AG09309 (cell line): ENCODE measurements at places on chromosomes 3 and 15.
A peak's percentile ranks its signal among the peaks of the same experiment; 100 is the strongest.

- no peak for DNase-seq
Observed at GRCh38 chr3:161371441-161372320, at the start of gene SPTSSB. Gene SPTSSB, minus strand, starts transcription at chr3:161371517. Its CDS starts 25,194 bp downstream, at chr3:161346323.

DNA sequence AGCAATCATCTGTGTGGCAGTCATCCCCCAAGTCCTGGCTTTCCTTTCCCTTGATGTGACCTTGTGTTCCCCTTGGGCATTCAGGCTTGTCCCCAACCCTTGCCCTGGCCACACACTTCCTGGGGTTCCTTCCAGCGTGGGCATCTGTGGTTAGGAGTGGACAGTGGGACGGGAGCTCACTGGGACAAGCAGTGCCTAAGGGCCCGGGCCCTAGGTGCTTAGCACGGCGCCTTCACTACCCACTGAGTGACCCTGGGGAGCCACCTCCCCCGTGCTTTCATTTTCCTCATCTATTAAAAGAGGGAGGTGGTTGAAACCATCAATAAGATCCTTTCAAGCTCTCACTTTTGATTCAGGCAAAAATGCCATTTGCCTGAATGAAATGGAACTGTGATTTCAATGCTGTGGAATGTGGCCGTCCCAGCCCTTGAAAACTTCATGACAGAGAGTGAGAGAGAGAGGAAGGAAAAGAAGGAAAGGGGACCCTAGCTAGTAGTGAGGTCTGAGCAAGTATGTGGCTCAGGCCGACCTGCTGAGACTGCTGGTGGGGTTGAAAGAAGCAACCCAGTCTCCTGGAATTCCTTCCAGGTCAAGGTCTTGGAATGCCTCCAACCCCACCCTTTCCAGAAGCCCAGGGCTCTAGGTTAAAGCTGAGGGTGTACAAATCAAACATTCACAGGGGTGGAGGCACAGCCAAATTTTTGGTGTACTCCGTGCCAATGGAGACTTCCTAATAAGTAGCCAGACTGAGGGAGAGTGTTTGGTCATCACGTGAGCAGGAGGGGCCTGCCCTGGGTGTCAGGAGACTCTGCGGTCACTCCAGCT, 302.9 kb downstream of the TLE3 start:
- DNase-seq = no peak

GRCh38 chr15:89475661-89476060, 20.7 kb downstream of the RHCG start:
- no peak for DNase-seq

- no peak for DNase-seq
Observed at GRCh38 chr3:35723480-35724097, 84.3 kb downstream of the ARPP21 start.

DNA sequence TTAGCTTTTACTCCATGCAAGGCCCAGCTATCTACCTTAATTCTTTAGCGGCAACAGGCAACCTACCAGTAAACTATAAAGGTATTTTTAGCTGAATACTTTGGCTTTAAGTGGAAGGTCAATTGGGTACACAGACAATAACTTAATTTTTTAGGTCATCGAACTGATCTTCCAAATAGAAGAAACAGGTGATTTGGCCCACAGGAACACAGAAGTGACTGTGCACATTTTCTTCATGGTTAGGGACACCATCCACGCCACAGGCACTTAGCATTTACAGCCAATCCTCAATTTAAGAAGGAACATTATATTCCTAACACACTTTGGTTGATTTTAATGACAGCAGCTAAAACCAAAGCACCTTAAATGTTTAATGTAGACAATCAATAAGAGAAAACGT, 1.9 kb downstream of the ARPP19 start:
- no peak for DNase-seq

DNA sequence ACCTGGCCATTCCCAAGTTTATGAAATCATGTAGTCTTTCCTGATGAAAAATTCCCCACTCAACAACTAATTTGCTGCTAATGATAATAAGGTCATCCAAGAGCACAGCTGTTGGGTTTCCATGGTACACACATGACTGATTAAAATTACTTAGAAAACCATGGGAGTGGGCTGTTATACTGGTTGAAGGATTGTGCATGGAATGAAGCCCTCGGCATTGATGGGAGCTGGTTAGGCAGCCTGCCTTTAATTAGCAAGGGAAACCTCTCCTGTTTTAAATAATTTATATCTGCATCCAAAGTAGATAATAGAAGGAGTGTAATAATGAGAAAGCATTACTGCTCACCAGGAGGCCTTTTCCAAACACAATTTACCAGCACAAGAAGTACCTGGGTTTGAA, 235.1 kb upstream of the CFAP20DC start:
- no peak for DNase-seq

- DNase-seq = no peak
Observed at GRCh38 chr15:96316953-96317629, 13.4 kb upstream of the NR2F2 start.

GRCh38 chr3:70061096-70061495, 61.6 kb downstream of the SAMMSON start:
- no peak for DNase-seq

DNA sequence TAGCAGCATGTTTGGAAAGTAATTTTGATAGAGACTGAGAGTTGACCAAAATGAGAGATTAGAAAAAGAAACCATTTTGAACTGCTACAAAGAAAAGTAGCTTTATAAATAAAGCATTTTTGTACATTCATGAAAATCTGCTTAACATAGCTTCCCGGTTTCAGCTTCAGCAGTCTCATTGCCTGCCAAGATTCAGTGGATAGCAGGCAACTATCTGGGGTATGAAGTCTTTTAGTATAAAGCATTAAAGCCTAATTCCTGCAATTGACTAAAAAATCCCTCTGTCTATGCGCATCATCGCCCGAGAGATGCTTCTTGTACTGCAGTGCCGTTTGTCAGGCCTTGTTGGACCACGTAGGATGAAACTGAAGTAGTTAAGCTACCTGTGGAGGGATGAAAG, 588.4 kb downstream of the NAALADL2 start:
- no peak for DNase-seq

GRCh38 chr3:36648241-36649034, 115.9 kb downstream of the DCLK3 start:
- DNase-seq = peak; percentile 94

- no peak for DNase-seq
Observed at GRCh38 chr3:88298189-88298588, 148.4 kb downstream of the C3orf38 start.

DNA sequence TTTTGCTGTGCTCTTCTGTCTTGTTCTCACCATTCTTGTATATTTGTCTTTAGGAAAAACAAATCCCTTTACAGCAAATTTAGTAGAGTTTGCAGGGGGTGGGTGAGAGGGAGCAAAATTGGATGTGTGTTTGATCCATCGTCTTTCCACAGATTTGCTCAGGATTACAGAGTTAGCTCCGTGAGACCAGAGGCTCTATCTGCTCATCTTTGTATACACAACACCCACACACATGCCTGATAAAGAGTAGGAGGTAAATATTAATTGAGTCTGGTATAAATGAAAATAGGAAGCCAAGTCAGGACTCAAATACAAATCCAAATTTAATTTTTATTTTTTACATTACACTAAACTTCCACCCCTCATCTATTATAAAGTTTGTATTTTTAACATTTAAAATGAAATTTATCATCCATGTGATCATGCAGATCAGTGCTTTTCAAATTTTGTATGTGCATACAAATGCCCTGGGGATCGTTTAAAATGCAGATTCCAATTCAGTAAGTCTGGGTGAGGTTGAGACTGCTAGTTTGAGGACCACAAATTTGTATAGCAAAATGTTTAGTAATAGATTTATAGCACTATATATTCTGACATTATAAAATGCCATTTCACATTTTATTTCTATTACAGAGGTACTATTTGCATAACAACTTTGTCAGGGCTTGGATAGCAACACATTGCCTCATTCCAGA, 326.7 kb downstream of the LSAMP start:
- no peak for DNase-seq

DNA sequence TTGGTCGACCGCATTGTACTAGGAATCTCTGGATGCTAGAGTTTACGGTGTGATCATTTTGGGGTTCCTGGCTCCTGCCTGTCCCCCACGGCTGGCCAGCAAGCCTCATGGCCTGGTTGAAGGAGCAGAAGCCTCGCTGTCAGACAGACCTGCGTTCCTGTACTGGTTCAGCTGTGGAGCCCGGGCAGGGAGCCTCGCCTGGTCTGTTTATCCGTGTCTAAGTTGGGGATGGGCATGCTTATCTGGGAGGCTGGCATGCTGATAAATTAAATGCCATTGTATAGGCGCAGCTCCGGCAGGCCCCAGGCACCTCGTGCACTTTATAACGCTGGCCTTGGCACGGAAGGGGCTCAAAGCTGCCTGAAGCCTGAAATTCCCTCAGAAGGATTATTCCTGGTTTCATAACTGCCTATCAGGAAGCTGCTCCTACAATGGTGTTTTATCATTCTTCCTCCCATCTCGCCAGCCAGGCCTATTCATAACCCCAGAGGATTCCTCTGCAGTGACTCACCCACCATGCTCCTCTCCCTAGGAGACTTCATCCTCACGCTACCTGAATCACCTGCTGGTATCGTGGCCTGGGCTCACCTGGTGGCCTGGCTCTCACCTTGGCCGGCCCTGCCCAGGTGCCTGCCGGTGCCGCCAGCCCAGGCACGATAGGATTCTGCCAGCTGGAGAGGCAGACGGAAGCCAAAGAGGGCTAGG, 110.9 kb downstream of the ASB7 start:
- DNase-seq = no peak

DNA sequence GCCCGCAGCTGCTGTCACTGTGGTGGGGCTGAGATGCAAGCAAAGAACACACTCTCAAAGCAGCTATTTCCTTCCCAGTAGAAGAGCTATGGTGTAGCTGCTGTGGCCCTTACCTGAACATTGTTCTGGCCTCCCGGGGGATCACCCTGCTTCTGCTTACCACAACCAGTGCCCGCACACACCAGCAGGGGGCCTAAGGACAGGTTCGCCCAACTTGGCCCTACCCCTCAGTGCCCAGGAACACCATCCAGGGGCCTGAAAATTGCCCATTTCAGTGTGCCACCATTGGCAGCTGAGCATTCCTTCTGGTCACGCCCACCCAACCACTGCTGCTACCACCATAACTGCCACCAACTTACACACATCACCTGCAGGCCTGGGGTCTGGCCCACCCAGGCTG, 113.0 kb downstream of the TP63 start:
- DNase-seq = no peak

GRCh38 chr15:69677403-69677802, 224.8 kb downstream of the RPLP1 start:
- no peak for DNase-seq

DNA sequence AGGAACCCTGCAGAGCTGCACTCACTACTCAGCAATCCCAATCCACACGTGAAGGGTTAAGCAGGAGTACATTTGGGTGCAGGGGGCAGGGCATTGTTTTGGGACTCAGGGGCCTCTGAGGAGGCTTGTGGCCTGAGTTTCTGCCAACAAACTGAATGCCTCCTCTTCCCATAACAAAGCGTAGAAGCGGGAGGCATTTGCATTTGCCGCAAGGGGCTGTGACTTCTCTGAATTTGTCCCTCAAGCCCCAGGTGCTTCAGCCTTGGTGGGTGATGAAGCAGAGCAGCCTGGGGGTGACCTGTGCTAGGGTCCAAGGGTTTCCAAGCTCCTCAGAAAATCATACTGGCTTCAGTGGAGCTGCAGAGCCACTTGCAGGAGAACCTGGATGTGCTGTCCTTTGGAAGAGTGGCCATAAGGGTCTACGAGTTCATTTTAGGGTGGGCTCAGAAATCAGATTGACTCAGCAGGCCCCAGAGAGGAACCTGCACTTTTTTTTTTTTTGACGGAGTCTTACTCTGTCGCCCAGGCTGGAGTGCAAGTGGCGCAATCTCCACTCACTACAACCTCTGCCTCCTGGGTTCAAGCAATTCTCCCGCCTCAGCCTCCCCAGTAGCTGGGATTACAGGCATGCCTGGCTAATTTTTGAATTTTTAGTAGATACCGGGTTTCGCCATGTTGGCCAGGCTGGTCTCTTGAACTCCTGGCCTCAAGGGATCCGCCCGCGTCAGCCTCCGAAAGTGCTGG, 1.4 kb upstream of the RPSA start:
- DNase-seq = no peak

DNA sequence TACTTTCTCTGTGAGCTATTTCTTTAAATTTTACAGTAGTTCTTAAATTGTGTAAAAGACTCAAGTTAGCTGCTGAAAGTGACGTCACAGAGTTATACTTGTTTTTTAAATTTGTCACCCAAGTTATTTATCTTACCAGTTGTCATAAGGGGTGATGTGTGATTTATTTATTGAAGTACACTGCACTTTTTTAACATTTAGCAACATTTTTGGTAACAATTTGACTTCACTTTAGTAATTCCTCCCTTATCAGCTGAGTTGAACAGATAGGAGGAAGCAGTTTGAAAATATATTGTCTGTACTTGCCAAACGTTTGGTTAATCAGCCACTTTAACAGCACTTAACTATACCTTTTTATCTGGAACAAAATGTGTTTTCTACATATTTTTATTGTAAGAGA, 3.8 kb downstream of the STT3B start:
- DNase-seq = no peak

DNA sequence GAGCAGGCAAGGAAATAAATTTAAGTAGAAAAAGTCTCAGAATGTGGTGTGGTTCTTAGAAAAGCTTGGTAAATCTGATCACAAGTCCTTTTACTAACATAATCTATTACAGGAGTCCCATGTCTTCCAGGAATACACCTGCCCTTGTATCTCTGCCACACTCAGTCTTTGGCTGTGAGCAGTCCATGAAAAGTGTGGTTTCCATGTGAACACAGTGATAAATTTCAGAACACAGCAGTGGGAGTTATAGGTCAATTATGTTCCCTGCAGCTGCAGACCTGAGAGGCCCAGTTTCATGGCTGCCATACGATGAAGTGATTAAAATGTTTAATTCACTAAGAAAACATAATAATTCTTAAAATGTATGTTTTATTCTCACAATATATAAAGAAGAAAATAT, 366.9 kb upstream of the STAC start:
- DNase-seq = no peak

DNA sequence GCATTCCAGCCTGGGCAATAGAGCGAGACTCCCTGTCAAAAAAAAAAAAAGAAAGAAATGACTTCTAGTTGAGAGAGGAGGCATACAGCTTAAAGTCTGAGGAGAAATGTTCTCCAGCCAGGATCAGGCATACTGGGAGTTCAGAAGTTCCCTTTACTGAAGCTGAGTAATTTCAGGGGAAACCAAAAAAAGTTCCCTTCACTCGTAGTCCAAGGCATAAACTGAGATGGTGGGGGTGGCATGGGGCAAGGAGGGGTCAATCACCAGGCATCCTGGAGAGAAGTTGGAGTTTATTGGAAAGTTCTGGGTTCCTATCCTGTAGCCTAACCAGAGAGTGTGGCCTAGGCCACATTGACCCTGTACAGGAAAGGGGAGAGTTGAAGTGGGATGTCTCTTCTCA, 5.9 kb downstream of the GPX1 start:
- no peak for DNase-seq

DNA sequence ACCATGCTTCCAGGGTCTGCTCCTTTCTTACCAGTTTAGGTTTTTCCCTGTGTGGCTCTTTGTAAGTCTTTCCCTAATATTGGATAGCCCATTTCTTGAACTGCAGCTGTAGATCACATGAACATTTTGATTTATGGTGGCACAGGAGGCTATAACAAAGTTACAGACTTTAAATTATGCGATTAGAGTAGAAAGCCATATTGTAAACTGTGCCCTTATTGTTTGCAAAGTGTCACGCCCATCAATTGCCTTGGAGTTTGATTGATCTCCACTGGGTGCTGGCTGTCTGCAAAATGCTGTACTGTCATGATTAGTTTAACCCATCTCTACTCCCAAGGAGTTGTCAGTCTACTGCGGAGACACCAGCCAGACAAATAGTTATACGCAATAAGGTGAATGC, 110.3 kb downstream of the CACNA2D3 start:
- no peak for DNase-seq

- DNase-seq = no peak
Observed at GRCh38 chr3:4270720-4271119, 32.4 kb upstream of the SETMAR start.
